ELR (cell line): ENCODE measurements at places on chromosomes 2 and 18.
A peak's percentile ranks its signal among the peaks of the same experiment; 100 is the strongest.

DNA sequence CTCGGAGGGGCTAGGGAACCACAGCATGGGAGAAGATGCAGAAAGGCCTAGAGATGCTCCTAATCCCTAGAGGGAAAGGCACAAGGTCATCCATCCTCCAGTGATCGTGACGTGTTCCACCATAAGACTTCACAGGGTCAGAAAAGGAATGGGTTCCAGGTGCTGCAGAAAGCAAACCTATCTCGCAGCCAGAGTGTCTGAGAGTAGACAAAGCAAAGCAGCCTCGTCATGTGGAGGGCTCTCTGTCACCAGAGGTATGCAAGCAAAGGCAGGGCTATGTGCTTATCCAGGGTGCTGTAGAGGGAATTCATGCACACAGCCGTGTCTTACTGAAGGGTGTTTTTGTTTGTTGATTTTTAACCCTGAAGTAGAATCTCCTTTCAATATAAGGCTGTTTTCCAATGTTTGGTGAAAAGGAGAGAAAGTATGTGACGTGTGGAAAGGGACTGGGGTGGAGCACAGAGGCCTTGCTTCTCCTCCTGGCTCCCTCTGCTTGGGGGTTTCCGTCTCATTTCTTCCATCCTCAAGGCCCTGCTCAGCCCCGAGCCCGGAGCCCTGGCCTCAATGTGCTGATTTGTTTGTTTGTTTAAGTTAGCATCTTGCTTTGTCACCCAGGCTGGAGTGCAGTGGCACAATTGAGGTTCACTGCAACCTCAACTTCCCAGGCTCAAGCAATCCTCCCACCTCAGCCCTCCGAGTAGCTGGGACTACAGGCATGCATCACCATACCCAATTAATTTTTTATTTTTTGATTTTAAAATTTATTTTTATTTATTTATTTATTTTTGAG, 3.0 kb downstream of the GPR55 start:
- no peak for DNase-seq

GRCh38 chr2:46299365-46300263, 2.4 kb downstream of the EPAS1 start:
- DNase-seq: peak; percentile 84

- DNase-seq: peak; percentile 90
These were observed 6.5 kb downstream of the NCAPH start for GRCh38 chr2:96342085-96342484.

- peak; percentile 63 for DNase-seq
These were observed 35.4 kb upstream of the HNMT start for GRCh38 chr2:137928547-137929518.

- DNase-seq: no peak
These were observed 11.4 kb upstream of the APCDD1 start for GRCh38 chr18:10443001-10443400.

DNA sequence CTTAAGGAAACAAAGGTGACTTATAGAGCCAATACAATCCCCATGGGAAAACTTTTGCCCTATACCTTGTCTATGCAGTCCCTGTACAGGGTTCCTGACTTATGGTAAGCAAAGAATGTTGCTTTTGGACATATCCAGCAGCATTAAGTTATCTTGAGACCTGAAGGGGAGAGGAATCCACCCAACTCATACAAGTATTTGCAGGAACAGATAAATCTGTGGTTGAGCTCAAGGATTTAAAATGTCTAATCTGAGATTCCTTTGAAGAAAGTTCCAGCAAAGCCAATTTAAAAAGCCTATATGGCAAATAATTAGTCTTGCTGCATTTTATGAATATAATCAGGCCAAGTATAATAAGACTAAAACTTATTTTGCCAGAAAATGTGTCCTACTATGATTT, 739.5 kb upstream of the CDH2 start:
- DNase-seq: no peak

DNA sequence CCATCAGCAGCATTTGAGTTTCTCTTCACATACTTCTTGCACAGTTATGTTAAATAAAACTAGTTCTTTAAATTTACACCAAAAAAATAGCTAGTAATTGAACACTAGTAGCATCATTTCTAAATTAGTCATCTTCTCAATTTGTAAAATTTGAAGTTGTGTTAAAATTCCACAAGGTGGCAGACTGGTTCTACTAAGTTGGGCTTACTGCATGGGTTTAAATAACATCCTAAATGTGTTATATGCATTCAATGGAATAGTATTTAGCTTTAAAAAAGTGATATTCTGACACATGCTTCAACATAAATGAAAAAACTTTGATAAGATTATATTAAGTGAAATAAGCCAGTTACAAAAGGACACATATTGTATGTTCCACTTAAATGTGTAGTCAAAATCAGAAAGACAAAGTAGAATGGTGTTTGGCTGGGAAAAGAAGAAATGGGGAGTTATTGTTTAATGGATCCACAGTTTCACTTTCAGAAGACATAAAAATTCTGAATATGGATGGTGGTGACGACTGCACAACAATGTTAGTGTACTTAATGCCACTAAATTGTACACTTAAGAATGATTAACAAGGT, 28.7 kb upstream of the RPRD1A start:
- DNase-seq: peak; percentile 83

- peak; percentile 14 for DNase-seq
These were observed 1390.4 kb downstream of the SUCLG1 start for GRCh38 chr2:83068714-83069113.

DNA sequence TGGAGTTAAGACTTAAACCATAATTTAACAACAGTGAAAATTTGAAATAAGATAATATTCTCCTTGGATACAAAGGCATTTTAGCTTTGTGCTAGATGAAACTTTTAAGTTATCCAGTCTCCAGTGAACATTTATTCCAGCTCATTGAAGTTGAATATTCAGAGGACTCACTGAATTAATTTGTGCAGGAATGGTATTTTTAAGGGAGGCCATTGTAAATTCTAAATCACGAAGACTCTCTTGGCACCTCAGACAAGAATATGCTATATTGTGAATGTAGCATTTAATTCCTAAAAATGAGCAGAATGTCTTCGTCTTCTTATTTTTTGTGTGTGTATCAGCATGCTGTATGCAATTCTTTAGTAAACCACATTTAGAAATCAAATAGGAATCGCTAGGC, 731.7 kb upstream of the RAB6C start:
- DNase-seq: no peak

DNA sequence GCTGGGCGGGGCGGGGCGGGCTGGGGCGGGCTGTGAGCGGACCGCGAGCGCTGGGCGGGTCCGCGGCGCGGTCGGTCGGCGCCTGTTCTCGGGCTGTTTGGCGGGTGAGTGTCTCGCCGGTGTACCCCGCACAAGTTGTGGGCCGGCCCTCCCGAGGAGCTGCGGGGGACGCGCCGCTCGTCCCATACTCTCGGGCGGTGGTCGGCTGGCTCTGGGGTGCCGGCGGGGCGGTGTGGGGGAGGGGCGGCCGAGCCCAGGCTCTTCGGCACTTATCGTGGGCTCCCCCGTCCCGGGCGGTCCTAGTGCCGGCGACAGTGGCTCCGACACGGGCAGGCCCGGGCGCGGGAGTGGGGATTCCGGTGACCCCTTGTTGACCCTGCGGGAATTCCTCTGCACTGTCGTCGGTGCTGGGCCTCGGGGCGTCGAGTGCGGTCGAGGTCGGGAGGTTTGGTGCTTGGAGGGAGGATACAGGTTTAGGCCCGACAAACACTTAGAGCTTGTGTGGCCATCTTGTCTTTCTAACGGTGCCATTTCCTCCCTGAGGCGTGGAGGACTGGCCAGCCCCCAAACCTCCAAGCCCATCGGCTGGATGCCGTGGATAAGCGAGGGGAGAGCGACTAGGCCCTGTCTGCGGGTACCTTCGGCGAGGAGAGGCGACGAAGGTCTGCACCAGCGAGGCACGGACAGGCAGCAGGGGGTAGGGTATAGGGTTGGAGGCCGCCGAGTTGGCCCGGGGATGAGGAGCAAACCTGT, at the start of gene SEPTIN2:
Gene SEPTIN2, plus strand, starts transcription at position 47 of the 753 bp plus-strand sequence. CDS start 8,308 bp downstream, outside the sequence.
- DNase-seq: peak; percentile 68

GRCh38 chr2:118846442-118846952, 951 bp downstream of the EN1 start:
- DNase-seq: no peak

DNA sequence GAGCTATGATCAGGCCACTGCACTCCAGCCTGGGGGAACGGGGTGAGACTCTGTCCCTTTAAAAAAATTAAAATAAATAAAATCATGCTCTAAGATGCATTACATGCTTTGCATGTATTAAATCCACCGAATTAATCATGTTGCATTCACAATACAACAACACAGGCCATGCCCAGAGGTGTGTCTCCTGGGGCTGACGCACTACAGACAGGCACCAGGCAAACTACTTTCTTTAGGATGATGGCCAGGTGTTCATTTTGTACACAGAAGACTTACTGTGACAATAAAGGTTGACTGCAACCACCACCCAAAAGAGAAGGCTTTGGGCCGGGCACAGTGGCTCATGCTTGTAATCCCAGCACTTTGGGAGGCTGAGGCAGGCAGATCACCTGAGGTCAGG, 226.8 kb upstream of the PXDN start:
- DNase-seq: no peak

DNA sequence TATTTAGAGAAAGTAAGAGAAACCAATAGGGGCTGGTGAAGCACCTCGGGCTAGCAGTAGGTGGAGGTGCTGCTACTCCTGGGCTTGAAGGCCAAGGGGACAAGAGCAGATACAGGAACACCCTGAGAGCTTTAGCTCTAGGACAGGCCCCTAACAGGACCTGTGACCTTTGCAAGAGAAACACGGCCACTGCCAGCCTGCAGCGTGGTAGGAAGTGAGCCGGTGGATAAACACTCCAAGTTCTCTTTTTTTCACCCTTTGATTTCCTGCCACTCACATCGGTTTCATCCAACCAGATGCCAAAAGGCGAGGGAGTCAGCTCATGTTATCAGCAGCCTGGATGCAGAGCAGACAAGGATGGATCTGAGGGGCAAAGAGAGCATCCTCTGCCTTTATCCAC, 66.8 kb upstream of the SPRED2 start:
- DNase-seq: no peak

- no peak for DNase-seq
These were observed 79.8 kb downstream of the CIB4 start for GRCh38 chr2:26561376-26561775.

DNA sequence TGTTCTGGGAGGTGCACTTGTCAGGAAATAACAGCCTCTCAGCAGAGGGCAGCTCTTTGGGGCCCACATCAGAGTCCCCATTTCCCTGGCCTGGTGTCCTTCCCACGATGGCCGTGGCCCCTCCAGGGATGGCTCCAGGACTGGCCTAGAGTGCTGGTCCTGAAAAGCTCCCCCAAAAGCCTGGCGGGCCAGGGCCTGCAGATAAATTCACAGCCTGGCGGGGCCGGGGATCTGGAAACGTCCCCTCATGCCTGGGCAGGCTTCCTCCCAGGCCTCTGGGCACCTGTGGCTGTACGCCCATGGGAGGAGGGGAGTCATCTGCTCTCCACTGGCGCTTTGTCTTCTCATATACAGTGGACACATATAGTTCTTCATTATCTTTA, 52.6 kb upstream of the HS6ST1 start:
- DNase-seq: no peak

DNA sequence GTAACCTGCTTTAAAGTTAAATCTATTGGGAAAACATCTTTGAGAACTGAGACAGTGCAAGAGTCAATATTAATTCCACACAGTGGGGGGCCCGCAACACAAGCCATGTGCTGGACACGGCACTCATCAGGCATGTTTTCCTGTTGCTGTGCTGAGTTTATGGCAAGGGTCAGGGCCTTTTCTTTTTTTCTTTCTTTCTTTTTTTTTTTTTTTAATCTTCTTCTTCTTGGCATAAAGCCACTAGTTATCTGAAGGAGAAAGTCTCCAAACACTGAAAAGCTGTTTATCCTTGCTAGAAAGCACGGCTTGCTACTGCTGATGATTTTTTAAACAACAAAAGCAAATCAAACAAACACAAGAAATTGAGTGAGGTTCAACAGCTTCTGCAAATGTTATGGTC, 252.1 kb downstream of the ZNF521 start:
- no peak for DNase-seq

DNA sequence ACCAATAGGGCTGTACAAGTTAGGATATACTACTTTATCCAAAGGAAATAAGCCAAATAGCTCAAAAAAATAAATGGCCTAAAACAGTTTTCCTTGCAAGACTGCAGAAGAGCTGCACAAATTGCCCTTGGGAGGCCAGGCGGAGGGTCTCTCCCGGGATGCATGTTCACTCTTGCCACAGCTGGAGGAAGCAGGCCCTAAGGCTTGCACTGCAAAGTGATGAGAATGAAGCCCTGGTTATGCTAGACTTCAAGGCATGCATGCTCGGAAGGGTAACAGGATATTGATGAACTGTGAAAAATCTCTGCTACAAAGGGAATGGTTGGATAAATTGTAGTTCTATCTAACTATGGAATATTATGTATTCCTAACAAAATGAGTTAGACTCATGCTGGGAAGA, 27.5 kb upstream of the LDLRAD4 start:
- DNase-seq: no peak

DNA sequence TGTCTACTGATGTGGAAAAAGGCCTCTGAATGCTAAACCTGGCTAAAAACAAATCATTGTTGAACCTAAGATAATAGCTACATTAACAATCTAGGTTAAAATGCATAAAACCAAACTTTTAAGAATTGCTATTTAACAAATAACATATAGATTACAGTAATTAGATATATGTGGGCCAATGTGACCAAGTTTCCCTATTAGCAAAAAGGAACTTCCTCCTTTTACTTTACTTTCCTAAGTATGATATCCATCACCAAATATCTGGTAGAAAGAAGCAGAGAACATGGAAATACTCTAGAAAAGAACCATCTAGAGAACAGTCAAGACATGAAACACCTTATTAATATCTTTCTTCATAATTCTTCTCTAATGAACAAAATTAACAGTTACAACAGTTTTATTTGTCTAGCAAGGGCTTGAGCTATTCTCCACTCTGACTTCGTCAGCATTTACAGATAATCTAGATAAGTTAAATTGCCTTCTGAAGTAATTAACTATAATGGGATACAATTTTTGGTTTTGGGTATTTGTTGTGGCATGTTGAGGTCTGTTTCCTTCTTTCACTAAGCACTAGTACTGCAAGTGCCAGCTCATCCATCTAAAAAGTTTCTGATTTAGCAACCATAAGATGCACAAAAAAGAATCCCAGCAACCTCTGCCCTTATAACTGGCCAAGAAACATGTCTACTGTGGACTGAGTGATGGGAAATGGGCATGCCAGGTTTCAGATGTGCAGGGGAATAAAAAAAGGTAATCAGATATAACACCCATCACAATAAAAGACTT, 53.3 kb downstream of the MEMO1 start:
- DNase-seq: no peak

DNA sequence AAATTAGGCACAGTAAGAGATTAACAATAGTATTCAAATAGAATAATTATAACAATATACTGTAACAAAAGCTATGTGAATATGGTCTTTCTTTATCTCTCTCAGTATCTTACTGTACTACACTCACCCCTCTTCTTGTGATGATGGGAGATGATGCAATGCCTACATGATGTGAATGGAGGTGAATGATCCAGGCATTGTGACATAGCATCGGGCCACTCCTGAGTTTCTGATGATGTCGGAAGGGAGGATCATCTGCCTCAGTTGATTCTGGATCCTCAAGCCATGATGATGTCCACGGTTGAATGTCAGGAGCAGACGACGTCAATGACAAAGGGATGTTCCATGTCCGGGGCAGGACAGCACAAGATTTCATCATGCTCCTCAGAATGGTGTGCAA, 268.3 kb upstream of the MGAT5 start:
- no peak for DNase-seq

- no peak for DNase-seq
These were observed 668.0 kb upstream of the FAM98A start for GRCh38 chr2:34266908-34267697.

- DNase-seq: no peak
These were observed 509.7 kb downstream of the ERBB4 start for GRCh38 chr2:212028798-212029394.
